ENCODE measurements at places on chromosomes 2 and 18. TPM values are rescaled to one million over a fixed set of nuclear protein-coding genes. Genes with fewer than 3 reads are reported as not detected.

DNA sequence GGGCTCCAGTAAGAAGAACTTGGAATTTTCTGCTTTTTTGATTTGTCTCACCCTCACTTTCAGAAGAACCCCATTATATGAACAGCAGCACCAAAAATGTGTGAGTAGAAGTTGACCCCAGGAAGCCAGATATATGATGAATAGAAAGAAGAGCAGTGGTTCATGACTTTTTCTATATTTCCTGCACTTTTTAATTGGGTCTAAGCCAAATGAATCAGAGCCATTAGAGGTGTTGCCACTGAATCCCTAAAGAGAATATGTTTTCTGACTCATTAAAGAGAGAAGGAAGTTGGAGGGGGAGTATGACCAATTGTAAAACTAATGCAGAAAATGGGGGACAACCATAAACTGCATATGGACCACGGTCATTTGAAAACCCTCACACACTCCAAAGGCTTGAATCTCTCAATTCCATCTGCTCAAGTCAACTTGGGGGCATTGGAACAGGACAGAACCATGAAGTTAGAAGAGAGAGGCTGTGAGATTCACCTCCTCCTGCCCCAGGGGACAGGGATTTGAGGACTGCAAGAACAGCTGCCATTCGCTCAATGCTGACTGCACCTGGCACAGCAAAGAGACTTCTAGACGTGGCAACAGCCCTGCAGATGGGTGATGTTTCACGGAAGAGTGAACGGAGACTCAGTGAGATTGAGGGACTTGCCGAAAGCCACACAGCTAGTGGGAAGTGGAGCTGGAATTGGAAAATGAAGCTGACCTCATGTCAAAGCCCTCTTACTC, 3.0 kb downstream of the DAPL1 start:
- no peak for DNase-seq

FBXO48 gene
- 0.60 TPM for total RNA-seq

DNA sequence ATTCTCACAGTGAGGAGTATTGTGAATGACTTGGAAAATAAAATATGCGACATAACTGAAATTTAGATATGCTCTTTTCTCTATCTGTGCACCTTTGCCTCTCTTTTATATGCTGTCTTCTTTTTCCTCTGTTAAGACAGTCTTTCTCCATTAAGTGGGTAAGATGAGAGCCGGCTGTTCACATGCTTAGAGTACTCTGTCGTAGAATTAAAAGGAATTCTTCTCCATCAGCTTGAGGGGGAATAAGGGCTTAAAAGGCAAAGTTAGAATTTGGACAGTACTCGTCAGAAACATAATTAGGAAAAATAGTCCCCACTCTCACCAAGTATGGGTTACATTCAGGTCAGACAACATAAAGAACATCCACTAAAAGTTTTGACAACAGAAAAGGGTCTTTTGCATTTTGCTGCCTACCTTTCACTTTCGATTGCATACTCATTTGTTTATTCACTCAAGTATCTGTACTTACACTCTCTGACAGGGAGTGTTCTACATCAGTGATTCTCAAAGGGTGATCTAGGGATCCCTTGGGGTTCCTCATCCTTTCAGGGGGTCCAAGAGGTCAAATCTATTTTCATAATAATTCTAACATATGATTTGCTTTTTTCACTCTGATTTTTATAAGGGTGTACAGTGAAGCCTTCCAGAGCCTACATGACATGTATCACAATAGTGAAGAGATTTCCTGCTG, 48.0 kb downstream of the ARHGAP15 start:
- DNase-seq: no peak

EGR4 gene
- not detected for total RNA-seq

TMEM37 gene
- total RNA-seq: 6.1 TPM

RPL37A gene
- 1,877 TPM for total RNA-seq

DQX1 gene
- total RNA-seq: not detected
